ENCODE measurements at places on chromosomes 3 and 15. TPM values are rescaled to one million over a fixed set of nuclear protein-coding genes. Genes with fewer than 3 reads are reported as not detected.

- peak; percentile 48 for DNase-seq
These were observed 50.8 kb upstream of the RPL32 start for GRCh38 chr3:12891985-12892839.

The SEMA5B gene
- 5.2 TPM for total RNA-seq

The PPM1L gene
- 63.9 TPM for total RNA-seq

- DNase-seq: no peak
These were observed 92.0 kb upstream of the TRIM42 start for GRCh38 chr3:140585828-140586227.

DNA sequence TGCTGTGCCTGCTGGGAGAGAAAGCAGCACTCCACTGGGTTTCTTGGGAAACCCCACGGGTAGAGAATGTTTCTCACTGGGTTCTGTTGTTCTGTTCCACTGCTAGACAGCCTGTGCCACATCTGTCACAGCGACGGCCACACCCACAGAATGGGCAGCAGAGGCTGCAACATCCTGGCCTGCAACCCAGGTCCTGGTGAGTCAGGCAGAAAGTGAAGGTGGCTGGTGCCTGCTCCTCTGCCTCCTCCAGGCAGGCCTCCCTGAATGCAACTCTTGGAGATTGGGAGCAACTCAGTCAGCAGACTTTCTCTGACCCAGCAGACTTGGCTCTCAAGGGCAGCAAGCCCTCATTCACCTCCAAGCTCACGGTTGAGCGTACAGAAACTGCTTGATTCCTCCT lies 13.0 kb downstream of the C3orf18 start:
- no peak for DNase-seq

DNA sequence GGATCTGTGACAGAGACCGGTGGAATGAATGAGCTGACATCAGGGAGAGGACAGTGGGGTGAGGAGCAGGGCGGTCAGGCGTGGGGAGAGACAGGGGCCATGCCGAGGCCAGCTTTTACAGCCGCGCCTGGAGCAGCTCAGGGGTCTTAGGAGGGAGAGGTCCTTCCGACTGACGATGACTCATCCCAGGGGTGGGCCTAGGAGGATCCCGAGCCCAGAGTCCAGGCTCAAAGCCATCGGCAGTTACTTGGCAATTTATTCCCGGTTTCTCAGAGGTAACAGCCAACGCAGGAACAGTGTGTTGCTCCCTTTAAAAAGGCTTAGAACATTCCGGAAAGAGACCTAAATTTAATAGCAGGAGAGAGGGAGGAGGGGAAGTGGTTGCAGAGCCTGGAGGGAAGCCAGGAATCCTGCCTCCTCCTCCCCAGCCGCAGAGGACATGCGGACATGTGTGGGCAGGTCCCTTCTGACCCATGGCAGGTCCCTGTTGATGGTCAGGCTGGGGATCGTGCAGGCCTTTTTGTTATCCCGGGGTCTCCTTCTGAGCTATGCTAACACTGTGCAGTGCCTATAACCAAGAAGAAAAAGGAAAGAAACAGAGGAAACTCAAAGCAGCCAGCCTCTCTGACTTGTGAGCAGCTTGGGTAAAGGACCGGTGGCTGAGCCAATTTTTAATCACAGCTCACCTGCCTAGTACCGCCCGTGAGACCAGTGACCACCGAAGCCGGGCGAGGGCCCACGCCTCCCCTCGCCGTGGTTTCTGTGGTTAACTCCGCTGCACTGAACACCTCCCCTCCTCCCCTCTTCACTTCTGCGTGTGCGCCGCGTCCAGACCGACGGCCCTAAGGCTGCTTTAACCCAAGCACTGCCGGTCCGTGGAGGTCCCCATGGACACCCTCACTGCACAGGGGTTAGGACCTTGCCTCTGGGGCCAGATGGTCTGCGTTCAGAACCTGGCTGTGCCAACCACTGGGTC lies 392.4 kb upstream of the PROK2 start:
- no peak for DNase-seq

DNA sequence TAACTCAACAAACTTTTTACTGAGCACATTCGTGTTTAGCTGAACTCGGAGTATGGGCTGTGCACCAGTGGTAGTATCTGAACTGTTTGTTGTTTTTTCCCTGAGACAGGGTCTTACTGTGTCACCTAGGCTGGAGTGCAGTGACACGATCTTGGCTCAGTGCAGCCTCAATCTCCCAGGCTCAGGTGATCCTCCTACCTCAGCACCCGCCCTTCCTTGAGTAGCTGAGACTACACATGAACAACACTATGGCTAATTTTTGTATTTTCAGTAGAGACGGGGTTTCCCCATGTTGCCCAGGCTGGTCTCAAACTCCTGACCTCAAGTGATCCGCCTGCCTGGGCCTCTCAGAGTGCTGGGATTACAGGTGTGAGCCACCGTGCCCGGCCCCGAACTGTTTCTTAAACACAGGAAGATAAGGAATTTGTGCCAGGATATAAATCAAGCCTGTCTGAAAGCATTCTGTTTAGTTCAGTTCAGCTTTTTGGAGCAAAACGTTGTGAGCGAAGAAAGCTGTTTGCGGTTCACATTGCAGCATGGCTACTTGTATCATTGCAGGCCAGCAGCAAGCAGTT lies 40.4 kb upstream of the SKOR1 start:
- DNase-seq: peak; percentile 66

The GHRL gene
- 0.30 TPM for total RNA-seq

The KNG1 gene
- 0.62 TPM for total RNA-seq

The NLGN1 gene
- 8.0 TPM for total RNA-seq

The AGBL1 gene
- total RNA-seq: not detected

DNA sequence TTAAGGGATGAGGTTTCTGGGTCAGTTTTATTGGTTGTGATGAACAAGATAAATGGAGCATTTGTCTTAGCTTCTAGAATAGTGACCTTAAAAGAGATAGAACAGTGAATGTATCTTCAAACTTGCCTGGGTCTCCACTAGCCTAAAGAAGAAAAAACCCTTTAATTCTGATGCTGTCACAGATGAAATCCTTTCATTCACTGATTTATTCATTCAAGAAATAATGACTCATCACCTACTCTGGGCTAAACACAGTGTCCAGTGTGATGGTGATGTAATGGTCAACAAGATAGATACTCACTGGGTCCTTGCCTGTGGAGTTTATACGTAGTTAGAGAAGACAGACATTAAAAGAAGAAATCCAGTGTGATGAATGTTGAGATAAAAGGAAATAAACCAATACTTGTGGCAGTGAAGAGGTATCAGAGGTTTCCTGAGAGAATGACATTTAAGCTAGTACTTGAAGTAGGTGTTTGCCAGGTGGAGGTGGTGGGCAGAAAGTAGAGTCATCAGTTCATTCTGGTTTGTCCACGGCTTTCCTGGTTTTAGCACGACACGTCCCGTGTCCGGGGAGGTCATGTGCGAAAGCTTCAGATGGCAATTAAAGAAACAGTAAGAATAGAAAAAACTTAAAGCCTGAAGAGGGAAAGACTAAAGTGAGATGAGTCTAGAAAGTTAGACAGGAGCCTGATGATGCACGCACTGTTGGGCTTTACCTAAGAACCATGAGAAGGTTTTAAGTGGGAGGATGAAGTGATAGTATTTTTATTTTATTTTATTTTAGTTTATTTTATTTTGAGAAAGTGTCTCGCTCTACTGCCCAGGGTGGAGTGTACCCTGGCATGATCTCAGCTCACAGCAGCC lies 18.5 kb downstream of the PAK2 start:
- no peak for DNase-seq

GRCh38 chr3:32869513-32870047 lies 51.8 kb downstream of the TRIM71 start:
- DNase-seq: no peak

DNA sequence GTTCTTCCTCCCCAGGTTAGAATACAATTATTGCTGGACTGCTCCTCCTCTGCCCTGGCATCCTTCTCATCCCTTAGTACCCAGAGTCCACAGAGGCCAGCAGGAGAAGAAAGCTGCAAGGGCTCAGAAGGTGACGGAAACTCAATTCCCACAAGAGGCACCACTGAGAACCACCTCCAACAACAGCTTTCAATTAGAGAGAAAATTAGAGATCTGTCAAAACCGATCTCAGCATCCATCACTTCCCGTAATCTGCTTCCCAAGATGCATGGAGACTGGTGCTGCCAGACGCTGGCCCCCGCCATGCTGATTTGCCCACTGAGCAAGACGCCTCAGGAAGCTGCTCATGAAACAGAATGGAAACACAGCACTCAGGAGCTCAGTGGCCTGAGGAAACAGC lies 135.0 kb upstream of the PRICKLE2 start:
- no peak for DNase-seq

The SERINC4 gene
- 0.30 TPM for total RNA-seq

- no peak for DNase-seq
These were observed 19.1 kb downstream of the IREB2 start for GRCh38 chr15:78457101-78457500.

DNA sequence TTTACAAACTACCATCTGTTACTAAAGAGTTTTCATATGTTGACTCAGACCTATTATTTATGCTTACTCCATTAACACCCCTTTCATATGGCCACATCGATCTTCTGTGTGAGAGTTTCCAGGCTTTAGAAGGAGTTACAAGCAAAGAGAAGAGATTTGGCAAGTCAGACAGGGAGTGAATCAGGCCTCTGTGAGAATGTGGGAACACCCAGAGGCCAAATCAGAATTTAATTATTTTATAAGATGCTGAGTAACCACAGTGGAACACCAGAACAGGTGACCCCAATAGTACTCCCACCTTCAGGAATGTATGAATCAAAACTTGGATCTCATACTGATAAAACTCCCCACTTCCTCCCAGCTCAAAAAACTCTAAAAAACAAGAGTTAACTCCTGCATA lies 42.0 kb downstream of the IFT57 start:
- no peak for DNase-seq

DNA sequence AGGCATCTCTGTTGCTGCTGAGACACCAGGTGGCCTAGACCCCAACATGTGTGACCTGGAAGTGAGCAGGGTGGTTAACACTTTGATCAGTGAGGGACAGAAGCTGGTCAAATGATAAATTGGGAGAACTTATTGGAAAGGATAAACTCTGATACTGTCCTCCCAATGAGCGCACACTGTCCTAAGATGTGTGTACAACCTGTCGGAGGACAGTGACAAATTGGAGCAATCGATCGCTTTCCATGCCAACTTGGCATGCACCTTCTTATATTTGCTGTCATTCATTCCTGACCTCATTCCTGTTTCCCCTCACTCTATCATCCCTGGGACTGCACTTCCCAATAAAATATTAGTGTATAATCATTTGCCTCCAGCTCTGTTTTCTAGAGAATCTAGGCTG lies 198.7 kb upstream of the PROK2 start:
- DNase-seq: no peak

The IMPG2 gene
- 0.14 TPM for total RNA-seq

The LRRC31 gene
- not detected for total RNA-seq

DNA sequence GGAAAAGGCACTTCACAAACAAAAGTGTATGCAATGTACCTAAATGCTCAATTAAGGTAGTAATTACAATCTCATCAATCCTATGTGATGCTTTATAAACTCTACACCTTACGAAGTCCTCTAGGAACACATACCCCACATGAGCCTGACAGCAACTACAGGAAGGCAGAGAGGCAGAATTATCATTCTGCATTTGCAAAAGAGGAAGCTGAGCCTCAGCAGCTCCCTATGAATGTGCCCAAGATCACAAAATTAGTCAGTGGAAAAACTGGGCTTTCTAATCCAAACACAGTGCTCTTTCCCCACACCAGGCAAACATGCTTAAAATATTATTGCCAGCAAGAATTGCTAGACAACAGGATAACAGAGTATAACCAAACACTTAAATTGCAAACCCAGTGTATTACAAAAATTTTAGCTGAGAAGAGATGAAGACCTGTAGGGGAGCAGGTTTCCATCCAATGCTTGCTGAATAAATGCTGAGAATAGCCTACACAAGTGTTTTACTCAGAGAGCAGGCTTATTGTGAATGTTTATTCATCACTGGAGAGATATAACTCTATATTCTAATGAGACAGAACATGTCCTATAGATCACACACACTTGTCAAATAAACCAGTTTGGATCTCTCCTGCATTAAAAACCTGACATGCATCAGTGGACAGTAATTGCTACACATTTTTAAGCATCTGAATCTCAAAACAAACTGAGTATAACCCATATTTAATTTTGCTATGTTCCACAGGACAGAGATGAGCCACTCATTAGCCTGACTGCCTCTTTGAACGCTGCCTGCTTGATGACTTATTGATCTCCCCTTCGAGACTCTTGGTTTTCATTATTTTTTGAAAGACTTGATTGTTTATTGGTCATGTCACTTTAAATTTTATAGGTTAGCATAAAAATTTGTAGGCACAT lies 62.2 kb downstream of the PLCH1 start:
- no peak for DNase-seq

DNA sequence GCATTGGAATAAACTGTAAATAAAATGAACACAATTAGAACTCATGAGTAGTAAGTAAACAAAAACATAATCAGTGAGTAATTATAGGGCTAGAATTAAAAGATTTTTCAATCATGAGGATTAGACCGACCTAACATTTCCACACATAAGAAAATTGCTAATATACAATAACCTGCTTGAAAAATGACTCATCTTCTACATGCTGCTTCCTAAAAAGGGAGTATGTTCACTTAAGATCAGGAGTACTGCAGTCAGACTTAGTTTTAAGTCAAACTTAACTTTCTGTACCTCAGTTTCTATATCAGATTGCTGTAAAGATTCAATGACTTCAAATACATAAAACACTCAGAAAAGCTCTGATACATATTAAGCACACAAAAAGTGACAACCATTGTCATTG lies 22.6 kb upstream of the NEK10 start:
- DNase-seq: no peak

The MCTP2 gene
- 1.2 TPM for total RNA-seq
